ENCODE measurements at places on chromosomes 11 and 22. TPM values are rescaled to one million over a fixed set of nuclear protein-coding genes. Genes with fewer than 3 reads are reported as not detected.
A peak's percentile ranks its signal among the peaks of the same experiment; 100 is the strongest.

GRCh38 chr22:22099194-22099486 is 116.6 kb upstream of the TOP3B start:
- H3K4me1 ChIP-seq = no peaks in the 10 kb centered on the region
- DNase-seq = no peak
- no peaks in the 10 kb centered on the region for H3K36me3 ChIP-seq
- H3K27ac ChIP-seq = no peak overlapping the region

DNA sequence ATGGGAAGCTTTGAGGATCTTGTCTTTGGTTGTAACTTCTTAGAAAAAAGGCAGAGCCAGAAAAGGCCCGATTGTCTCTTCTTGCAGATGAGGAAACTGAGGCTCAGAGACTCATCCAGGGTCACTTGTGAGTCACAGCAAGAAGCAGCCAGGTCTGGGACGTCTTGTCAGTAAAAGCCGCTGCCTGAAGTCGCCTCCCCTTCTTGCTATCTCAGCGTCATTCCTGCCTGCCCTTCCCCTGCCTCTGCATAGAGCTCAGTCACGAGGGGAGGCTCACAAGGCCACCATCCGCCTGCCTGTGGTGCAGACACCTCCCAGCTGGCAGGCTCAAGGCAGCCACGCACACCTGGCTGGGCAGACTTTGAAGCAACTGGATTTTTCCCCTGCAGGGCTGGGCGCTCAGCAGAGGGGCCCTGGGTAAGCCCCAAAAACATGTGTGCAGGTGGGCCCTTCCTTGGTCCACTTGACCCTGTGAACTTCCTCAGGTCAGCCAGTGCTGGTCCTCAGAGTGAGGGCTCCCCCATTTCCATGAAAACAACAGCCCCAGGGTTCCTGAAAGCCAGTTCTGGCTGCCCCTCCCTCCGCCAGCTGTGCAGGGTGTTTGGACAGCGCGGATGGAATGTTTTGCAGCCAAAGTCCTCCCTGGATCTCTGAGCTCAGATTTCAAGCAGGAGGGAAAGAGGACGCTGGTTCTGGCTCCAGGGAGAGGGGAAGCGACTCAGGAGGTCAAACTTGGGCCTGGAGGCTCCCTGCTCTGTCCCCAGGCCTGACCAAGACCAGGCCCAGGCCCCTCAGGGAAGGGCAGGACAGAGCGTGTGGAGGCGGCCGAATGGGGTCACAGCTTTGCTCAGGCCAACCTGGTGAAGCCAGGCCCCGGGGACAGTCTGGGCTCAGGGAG is 6.0 kb upstream of the RAB3IL1 start:
- DNase-seq = peak; percentile 90
- H3K27me3 ChIP-seq = no peaks in the 10 kb centered on the region
- peaks cover 43% of the 10 kb centered on the region for H3K4me1 ChIP-seq
- no peak overlapping the region for H3K4me3 ChIP-seq
- H3K36me3 ChIP-seq = no peaks in the 10 kb centered on the region

GRCh38 chr11:35050541-35050995 is 88.4 kb upstream of the CD44 start:
- no peak overlapping the region for H3K27ac ChIP-seq
- H3K27me3 ChIP-seq = no peaks in the 10 kb centered on the region
- H3K36me3 ChIP-seq = no peaks in the 10 kb centered on the region
- peaks cover 5% of the 10 kb centered on the region for H3K4me1 ChIP-seq
- no peak for DNase-seq

GRCh38 chr22:17472932-17473331 is 90.4 kb upstream of the SLC25A18 start:
- no peak overlapping the region for H3K4me3 ChIP-seq
- no peak for DNase-seq
- H3K36me3 ChIP-seq = no peaks in the 10 kb centered on the region
- H3K27me3 ChIP-seq = no peaks in the 10 kb centered on the region

- no peaks in the 10 kb centered on the region for H3K36me3 ChIP-seq
- H3K27me3 ChIP-seq = no peaks in the 10 kb centered on the region
- no peak overlapping the region for H3K27ac ChIP-seq
- no peak overlapping the region for H3K4me3 ChIP-seq
- H3K4me1 ChIP-seq = no peaks in the 10 kb centered on the region
These were observed 93.3 kb downstream of the BRD1 start for GRCh38 chr22:49734390-49734789.

DNA sequence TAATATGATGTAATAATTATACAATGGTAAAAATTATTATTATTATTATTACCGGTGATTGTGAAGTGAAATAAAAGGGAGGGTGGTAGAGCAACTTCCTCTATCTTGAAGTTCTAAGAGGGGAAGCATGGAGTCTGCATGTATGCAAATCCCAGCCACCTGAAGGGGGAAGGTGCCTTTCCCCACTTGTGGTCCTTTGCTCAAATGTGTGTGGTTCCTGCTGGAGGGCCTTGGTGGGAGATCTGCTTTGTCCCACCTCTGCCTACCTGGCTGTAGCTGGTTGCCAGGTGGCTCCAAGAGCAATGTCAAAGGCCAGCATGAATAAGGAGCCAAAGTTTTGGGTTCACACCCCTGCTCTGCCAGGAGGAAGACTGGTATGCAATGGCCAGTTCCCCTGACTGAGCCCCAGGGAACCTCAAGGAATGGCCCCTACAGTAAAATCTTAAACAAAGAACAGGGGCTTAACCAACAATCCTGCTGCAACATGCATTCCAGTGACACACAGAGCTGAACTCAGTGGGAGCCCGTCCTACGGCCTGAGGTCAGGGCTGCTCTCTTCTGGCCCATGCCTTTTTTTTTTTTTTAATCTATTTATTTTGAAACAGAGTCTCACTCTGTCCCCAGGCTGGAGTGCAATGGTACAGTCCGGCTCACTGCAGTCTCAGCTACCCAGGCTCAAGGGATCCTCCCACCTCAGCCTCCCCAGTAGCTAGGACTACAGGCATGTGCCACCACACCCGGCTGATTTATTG is 8.5 kb downstream of the TMEM132A start:
- H3K27ac ChIP-seq = no peak overlapping the region
- no peaks in the 10 kb centered on the region for H3K36me3 ChIP-seq
- H3K27me3 ChIP-seq = no peaks in the 10 kb centered on the region
- H3K4me1 ChIP-seq = no peaks in the 10 kb centered on the region
- DNase-seq = no peak
- no peak overlapping the region for H3K4me3 ChIP-seq

- H3K4me3 ChIP-seq = no peak overlapping the region
- DNase-seq = no peak
- H3K27ac ChIP-seq = no peak overlapping the region
- H3K36me3 ChIP-seq = no peaks in the 10 kb centered on the region
- H3K27me3 ChIP-seq = no peaks in the 10 kb centered on the region
These were observed 5.9 kb upstream of the PEX26 start for GRCh38 chr22:18071968-18072310.

MS4A14 gene
- 0.48 TPM for total RNA-seq

OAF gene
- 43.6 TPM for total RNA-seq

MRGPRX1 gene
- not detected for total RNA-seq

Measured in right atrium auricular region (tissue), 2 donors.